Stimulated activated CD4-positive, alpha-beta T cell treated with anti-CD3 and anti-CD28 coated beads, TNF-alpha, amount 100 ng/mL, for 48 hours (primary cell): ENCODE measurements at places on chromosomes 13 and 19.

DNA sequence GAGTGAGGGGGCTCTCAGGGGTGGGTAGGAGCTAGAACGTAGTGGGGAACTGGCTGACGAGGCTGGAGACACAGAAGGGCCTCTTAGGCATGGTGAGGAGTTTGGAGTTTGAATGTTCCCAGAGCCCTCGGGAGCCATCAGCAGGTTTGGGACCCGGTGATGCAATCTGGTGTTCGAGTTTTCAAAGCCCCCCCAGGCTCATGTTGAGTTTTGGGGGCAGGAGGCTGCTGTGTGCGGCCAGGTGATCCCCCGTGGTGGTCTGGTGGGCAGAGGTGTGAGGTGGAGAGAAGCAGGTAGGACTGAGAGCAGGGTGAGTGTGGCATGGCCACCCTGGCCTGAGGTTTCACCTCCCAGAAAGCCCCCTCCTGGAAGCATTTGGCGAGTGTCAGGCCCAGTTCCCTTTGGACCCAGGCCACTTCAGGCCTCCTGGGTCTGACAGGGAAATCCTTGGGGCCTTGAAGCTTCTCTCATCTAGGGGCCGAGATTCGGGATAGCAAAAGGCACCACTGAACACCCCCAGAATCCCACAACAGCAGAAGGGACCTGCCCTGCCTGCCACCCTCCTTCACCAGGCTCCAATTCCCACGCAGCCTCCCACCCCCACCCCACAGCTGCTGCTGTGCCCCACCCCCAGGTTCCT, 1.2 kb downstream of the YJEFN3 start:
- no peak for DNase-seq

DNA sequence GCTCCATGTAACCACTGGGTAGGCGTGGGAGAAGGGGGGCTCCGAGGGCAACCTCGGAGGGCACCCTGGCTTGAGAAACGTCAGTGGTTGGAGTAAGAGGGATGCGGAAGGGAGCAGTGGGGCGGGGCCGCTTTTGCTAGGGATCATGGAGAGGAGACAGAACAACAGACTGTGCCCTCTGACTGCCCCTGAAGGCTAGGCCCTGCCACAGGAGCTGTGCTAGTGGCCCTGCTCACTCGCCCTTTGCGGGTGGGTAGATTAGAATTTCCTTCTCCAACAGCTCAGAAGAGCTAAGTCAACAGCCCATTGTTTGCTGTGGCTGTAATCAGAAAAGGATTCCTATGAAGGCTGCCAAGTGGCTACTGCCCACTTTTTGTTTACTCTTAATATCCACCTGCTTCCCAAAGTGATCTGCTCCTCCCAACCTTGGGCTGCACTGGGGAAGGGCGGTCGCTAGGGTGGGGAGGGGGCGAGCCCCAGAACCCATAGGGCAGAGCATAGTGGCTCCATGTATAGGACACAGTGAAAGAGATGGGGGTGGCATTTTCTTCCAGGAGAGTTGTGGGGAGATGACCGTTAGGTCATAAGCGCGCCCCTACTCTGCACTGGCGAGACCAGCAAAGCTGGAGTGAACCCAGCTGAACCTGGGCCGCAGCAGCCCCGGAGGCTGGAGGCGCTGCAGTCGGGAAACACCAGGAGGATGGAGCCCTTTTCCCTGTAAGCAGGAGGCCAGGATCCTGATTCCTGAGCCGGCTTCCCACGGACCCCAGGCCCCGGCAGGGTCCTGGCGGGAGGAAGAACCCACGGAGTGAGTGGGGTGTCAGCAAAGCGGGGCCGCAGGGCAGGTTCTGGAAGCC, 1.9 kb upstream of the C1QTNF9 start:
- DNase-seq: no peak

DNA sequence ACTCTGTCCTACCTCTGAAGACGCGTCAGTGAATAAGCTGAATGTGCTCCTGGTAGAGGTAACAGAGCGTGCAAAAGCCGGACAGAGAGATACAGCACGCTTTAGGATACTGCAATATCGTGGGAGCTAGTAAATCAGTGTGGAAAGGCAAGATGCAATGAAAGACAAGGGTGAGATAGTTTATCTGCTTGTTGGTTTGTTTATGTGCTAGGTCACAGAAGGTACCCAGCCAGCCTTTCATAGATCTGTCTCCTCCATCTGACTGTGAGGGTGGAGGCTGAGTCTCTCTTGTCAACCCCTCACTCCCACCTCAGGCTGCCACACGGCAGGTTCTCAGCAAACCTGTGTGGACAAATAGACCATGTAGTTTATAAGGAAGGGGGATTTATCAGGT, 904 bp upstream of the GIPC1 start:
- no peak for DNase-seq

- DNase-seq: peak; percentile 35
Observed at GRCh38 chr13:42392716-42393572, 121.0 kb downstream of the AKAP11 start.

DNA sequence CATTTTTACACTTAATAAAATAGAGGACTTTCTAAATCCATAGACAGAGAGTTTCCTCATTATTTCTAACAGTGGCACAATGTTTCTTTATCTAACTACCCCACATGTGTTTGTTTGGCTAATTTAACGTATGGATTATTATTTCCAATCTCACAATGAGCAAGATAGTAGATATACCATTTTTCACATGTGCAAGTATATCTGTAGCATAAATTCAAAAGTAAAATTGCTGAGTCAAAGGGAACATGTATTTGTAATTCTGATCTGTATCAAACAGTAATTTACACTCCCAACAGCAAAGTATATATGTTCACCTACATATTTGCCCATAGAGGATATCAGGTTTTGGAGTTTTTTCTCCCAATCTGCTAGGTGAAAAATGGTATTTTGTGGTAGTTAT, 18.3 kb downstream of the MAST1 start:
- DNase-seq: no peak

DNA sequence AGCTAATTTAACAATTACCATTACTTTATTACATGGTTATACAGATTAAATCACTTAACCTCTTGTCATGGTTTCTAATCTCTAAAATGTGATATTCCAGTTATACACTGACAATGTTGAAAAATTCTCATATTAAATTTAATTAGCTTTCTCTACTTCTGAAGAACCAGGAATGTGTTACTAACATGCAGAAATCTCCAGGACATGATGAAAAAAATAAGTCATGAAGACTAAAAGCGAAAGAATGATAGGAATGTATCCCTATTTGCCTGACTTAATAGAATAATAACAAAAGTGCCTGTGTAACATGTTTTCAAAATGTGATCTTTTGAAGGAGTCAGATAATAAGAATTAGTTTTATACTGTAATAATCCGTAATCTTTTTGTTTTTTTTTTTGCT, 2823.7 kb upstream of the PCDH20 start:
- no peak for DNase-seq
